ENCODE measurements at places on chromosomes 6 and 20.

GRCh38 chr20:4130404-4131189 lies 115.2 kb upstream of the RNF24 start:
- DNase-seq = peak; percentile 23

DNA sequence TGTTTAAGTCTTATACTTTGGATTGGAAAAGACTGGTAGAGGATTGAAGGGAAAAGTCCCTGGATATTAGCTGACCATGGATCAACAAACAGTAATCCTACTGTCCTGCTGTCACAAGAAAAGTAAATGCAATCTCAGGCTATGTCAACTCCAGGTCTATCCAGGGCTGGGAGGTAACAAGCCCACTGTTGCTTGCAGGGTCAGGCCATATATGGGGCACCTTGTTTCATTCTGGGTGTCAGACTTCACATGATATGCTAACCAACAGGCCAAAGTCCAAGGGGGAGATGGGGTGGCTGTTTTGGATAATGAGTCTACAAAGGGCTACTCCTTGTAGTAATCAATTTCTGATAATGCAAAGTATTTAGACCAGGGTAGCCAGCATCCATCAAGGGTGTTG lies 30.7 kb downstream of the KCNK5 start:
- DNase-seq = no peak

DNA sequence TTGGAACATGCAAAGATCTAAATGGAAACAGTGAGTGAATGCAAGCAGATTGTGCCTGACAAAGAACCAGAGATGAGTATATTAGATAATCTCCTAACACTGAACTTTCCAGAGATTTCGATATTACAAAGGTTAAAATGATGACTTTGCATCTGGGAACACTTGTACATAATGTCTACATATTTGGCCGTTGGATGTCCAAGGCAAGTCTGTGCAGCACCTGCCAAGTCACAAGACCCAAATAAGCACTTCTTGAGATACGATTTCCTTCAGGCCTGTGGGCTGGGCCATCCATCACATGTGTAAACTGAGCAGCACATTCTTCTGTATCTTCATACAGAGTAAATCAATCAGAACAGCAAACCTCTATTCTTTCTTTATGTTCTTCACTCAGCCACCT lies 32.5 kb upstream of the SMLR1 start:
- no peak for DNase-seq

- DNase-seq = no peak
These were observed 34.9 kb upstream of the THBS2 start for GRCh38 chr6:169288591-169288990.

DNA sequence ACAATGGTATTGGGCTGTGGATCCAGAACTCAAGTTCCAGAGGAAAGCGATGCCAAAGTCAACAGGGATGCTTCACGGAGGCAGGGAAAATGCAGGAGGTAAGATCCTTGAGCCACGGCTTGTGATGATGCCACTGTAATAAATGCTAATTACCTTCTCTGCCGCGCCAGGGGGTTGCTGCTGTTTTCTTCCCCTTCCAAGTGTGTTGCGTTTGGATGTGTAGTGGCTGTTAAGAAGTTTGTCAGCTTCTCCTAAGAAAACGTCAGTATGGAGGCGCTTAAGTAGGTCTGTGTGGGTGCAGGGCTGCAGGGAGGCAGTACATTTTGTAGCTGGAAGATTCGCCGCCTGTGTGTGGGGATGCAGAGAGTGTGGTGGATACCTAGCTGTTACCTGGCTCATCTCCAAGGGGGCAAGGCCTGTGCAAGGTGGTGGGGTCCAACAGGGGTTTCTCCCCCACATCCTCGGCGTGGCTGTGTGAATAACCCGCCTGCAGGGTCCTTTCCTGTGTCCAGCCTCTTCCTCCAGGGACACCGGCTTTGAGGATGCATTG lies 318.7 kb downstream of the CDH4 start:
- no peak for DNase-seq

- DNase-seq = no peak
These were observed 48.1 kb downstream of the CNKSR3 start for GRCh38 chr6:154462425-154462824.

- DNase-seq = no peak
These were observed 17.9 kb upstream of the ARMC12 start for GRCh38 chr6:35718911-35719381.

DNA sequence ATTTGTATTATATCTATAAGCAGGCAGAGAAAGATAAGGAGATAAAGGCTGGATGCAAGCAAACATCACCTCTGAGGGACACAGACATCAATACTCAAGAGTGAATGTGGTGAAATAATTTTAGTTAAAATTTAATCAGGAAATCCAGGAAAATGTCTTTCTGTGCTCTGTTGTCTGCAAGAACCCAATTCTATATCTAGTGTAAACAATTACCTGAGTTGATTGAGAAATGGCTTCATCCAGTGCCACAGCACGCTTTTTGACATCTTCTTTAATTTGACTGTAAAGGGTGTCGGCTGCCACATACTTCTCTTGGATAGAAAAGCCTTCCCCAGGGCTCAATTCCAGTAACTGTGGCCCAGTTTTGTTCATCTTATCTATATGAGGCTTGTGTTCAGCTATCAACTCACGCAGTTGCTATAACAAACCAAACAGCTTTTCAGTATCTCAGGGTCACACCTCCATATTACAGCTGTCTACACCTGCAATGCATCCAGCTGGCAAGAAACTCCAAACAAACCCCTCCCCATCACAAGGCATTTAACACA lies 131.6 kb downstream of the DST start:
- DNase-seq = no peak

- DNase-seq = peak; percentile 37
These were observed 671 bp downstream of the TAPBP start for GRCh38 chr6:33313105-33313708.

DNA sequence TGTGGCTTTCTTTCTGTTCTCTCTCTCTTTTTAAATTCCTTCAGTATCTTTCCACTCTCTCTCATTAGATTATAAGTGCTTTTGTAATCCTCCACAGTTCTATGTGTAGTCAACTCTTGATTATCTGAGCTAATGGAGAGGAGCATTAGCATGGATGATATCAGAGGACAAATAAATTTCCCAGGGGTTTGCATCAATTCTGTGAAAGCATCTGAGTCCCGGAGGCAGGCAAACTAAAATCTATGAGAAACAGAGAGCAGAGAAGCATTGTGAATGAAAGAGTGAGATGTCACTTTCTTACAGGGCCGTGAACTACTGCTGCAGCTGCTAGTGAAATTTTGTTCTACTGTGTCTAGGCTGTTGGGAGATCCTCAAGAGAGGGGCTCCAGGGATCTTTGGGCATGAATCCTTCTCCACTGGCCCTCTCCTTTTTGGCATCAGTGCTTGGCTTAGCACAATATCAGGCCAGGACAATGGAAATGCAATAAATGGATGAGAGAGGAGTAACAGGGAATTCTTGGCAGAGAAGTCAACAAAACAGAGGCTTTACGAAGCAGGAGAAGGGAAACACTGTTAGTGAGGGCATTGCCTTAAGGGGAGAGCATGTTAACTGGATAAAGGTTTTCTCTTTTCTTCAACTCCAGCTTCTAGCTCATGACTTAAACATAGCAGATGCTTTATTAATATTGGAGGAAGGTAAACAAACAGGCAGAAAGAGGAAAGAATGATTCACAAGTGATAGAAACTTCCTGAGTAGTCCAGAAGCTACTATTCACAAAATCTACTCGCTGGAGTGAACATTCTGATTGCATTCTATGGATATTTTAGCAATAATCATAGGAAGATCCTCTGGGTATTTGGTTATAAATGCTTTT lies 847.0 kb upstream of the MAP3K7 start:
- no peak for DNase-seq

- no peak for DNase-seq
These were observed at the start of gene BPIFB1 for GRCh38 chr20:33282991-33283555. TSS of gene BPIFB1 (plus strand) at chr20:33283214. CDS start at chr20:33286074, 2,860 bp downstream.

DNA sequence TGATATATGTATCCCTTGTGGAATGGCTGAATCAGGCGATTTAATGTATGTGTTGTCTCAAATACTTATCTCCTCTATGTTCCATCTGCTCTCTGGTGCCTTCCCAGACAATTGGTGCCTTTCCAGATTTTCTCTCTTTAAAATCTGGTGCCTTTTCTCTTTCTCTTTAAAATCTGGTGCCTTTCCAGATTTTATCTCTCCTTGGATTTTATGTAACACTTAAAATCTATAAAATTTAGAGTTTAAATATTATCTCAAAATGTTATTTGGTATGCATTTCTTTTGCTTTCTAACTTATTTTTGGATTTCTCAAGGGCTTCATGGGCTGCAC lies 116.3 kb downstream of the KIF13A start:
- no peak for DNase-seq

DNA sequence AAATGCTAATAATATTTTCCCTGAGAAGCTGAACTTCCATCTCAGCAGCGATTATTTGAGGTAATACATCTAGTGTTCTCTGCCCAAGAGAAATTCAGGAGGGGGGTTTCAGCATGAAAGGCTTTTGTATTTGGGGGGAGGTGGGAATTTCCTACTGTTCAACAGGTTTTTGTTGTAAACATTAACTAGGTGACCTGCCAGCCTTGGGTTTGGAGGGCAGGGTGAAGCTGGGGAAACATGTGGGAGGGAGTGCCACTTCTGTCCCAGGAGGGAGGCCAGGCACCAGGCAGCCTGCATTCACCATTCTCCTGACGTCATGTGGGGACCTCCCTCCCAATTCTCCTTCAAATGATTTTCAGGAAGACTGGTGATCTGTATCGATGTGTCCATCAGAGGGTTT lies 37.7 kb upstream of the PKHD1 start:
- no peak for DNase-seq

GRCh38 chr20:45181639-45182038 lies 6.9 kb downstream of the PI3 start:
- no peak for DNase-seq

DNA sequence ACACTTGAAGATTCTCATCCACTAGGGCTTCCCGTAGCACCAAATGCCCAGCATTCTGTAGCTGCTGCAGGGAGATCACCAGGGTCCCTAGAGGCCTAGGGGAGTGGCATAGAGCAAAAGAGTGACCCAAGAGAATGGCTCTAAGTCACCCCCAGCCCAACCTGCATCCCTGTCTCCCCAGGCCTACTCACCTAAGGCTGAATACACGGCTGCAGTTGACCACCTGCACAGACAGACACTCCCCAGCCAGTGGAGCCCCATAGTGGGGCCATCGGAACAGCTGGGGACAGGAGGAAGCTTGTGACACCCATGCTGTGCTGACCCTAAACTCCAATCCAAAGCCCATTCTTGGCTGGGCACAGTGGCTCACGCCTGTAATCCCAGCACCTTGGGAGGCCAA lies 9.5 kb upstream of the SPAG4 start:
- DNase-seq = no peak

- DNase-seq = no peak
These were observed 12.0 kb upstream of the RAET1E start for GRCh38 chr6:149909701-149910470.

- no peak for DNase-seq
These were observed 259.6 kb downstream of the BCKDHB start for GRCh38 chr6:80366051-80366450.

- no peak for DNase-seq
These were observed 519.5 kb upstream of the PTCHD4 start for GRCh38 chr6:48630511-48630910.

GRCh38 chr6:127366282-127367022 lies 23.0 kb upstream of the ECHDC1 start:
- DNase-seq = no peak

DNA sequence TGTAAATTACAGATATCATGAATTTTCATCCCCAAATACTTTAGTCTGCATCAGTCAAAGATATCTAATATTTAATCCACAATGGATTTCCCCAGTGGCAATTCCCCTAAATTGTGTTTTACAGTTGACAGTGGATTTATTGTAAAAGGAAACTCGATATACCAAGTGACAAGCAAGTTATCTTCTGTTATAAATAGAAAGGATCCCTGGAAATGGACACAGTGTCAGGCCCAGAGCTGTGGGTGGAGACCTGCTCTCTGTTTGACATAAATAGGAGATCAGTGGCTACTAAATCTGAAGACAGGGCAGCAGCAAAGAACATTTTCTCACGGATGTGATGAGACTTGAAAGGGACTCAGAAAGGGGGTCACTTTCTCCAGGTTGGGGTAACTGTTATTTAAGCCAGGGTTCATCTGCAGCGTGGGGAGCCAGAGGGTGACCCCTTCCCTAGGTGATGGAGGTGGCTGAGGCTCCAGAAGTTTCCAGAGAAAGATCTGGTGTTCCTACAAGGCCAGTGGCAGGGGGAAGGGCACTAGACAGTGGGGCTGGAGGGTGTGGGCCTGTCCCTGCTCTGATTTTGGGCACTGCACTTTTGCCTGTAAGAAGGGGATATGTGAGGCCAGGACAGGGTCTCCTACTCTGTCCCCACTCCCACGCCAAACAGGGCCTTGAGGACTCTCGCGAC lies 12.3 kb upstream of the FAM110A start:
- no peak for DNase-seq

DNA sequence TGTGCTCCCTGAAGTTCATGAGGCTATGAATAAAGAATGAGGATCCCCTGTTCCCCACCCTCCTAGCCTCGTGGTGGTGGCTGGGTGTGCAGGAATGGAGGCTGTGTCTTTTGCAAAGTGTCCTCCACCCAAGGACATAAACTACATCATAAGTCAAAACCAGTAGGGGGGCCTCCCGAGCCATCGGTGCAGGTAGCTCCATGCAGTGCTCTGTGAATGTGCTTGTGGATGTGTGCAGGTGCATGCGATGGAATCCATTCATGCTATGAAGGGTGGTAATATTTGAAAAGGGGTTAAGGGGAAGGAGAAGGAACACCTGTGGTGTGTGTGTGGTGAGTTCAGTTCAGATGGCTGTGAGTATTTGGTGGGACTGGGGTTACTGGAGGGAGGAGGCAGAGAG lies 197.3 kb downstream of the NRN1 start:
- DNase-seq = no peak

- no peak for DNase-seq
These were observed 80.4 kb downstream of the SULF2 start for GRCh38 chr20:47704746-47705496.

- no peak for DNase-seq
These were observed 16.4 kb downstream of the GABRR1 start for GRCh38 chr6:89200706-89201215.

GRCh38 chr6:15879371-15880261 lies 216.8 kb upstream of the DTNBP1 start:
- peak; percentile 56 for DNase-seq

DNA sequence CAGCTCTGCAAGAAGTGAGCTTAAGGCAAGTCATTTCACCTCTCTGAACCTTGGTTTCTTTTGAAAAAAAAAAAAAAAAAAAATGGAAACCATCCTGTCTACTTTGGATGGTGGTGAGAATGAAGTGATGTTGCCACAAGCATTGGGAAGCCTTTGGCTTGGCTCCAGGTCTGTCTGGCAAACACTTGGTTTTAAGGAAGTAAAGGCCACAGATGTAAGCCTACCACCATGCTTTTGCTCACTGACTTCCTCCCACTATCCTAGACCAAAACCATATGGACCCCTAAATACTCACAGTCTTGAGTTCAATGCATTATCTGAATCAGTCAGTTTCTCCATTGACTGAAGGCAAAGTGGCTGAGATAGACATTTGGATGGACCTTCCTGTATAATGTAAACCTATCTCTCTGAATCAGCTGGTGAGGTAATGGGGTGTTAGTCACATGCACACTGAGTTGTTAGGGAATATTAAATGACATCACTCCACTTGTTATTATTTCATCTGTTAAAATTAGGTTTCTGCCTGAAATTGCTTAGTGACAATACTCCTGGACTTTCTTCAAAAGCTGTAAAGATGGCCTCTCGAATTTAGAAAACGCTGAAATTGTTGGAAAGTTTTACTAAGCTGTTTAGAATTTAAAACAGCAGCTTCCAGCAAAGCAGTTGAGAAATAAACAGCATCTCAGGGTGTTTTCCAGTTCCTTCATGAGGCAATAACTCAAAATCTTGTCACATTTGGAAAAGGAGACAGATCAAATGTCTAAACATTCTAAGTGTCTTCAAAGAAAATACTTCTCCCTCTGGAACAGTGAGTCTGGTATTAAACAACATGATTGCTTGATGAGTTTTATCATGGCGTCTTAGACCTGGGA lies 833.5 kb downstream of the DHX35 start:
- DNase-seq = no peak
